ENCODE measurements at places on chromosomes 7 and 10. TPM values are rescaled to one million over a fixed set of nuclear protein-coding genes. Genes with fewer than 3 reads are reported as not detected.

GRCh38 chr7:27251136-27251651, 8.6 kb downstream of the EVX1 start:
- no peak for DNase-seq

GRCh38 chr10:43595739-43596298, 10.4 kb upstream of the ZNF485 start:
- DNase-seq, result no peak

- DNase-seq, result no peak
These were observed 54.5 kb upstream of the OPALIN start for GRCh38 chr10:96413151-96413787.

KNDC1 gene
- total RNA-seq, result 0.16 TPM

GLI3 gene
- 15.9 TPM for total RNA-seq

GPER1 gene
- 3.7 TPM for total RNA-seq

DNA sequence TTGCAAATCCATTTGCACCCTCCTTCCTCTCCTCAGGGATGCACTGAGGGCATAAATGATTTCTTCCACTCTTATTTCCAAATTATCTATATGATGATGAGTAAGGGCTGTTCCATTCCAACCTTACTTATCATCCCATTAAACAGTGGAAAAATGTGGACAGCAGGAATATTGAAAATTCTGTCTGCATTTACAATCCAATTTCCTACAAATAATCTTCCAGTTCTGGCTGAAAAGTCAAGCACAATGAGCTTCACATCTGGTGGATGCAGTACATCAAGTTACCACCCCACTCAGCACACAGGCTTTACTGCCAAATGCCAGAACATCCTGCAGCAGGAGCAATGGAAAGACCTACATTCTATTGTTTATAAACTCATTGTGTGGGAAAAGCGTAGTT, 345.0 kb upstream of the STEAP1 start:
- no peak for DNase-seq

DNA sequence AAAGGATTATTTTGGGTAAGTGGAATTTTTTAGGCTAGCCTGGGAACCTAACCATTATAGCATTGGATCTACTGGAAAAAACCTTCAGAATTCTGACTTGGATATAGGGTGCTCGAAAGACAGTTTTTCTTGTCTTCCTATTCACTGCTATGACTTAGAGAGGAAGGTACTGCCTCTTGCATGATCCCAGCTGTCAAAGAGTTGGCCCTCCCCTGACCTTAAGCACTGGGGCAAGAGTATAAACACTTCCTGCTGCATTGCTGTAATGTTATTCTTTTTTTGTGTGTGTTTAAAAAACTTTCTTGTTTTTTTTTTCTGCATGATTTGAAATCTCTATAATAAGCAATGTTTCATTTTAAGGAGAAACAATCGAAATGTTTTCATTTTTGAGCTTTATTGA, 113.0 kb downstream of the LRMDA start:
- no peak for DNase-seq

GRCh38 chr10:28743576-28743975, 66.3 kb downstream of the BAMBI start:
- DNase-seq, result no peak

- DNase-seq, result no peak
These were observed 362.5 kb upstream of the PCDH15 start for GRCh38 chr10:55163388-55163979.

GRID1 gene
- total RNA-seq, result 3.2 TPM

ASB10 gene
- total RNA-seq, result not detected

COL17A1 gene
- 1.7 TPM for total RNA-seq

CTTNBP2 gene
- total RNA-seq, result 15.1 TPM

HIP1 gene
- total RNA-seq, result 24.9 TPM

CHST3 gene
- total RNA-seq, result 27.9 TPM

- DNase-seq, result no peak
These were observed 39.8 kb downstream of the CDC123 start for GRCh38 chr10:12235796-12236195.

CLRN3 gene
- total RNA-seq, result not detected

GRCh38 chr7:139543801-139544603, 20.5 kb downstream of the CLEC2L start:
- no peak for DNase-seq

DNA sequence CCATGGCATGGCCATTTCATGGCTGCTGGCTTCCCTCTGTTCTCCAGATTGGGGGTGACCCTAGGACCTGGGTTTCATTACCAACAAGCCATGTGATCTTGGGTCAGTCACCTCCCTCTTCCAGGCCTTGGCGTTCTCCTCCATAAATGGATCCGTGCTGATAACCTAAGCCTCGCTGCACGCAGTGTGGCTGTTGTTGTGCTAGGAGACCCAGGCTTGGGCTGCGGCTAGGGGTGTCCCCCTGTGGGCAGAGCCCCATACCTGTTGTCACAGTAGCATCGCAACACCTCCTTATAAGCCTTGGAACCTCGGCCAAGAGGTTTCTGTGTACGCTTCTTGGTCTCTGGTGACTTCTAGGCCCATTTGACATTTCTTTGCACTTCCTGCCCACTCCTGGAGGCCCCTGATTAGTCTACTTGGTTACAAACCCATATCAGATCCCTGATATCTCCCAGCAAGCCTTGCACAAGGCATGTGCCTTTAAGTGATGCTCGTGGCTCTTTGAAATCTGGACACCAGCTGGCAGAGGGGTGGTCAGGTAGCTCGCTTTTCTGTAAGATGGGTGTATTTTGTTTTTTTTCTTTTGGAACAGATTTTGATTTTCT, 23.6 kb downstream of the ZMIZ1 start:
- no peak for DNase-seq

BLNK gene
- total RNA-seq, result 2.1 TPM

ZNF853 gene
- total RNA-seq, result 4.1 TPM

GRCh38 chr7:103630318-103630717, 184.3 kb upstream of the SLC26A5 start:
- no peak for DNase-seq

GRCh38 chr10:72328829-72329204, 25.9 kb downstream of the DNAJB12 start:
- DNase-seq, result no peak

GATAD1 gene
- 37.0 TPM for total RNA-seq

HYAL4 gene
- not detected for total RNA-seq

DNA sequence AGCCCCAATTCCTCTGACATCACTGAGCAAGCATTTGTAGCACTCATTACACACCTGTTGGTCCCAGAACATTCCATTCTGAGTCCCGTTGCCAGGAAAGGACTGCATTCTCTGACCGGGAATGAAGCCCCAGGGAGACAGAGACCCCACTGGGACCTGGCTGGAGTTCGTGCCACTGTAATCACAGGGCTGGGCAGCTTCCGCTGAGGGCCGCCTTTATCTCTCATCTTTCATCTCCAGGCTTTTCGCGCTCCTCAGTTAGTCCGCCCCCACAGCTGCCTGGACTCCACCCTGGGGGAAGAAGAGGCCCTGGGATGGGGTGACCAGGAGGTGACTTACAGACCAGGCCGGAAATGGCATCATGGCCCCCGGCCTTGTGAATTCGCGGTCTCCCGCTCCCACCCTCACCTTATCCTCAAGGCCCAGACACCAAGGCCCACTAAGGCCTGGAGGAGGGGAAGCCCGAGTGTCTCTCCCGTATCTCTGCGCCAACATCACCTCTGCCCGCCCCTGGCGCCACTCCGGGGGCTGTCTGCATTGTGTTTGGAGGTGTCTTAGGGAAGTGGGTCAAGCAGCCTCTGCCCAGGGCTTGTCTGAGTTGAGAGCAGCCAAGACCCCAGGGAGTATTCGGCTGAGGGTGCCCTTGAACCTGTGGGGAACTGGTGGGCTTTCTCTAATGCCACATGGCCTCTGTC, 75.4 kb downstream of the PROSER2 start:
- DNase-seq, result no peak

GRCh38 chr10:11551916-11552602, 59.4 kb downstream of the USP6NL start:
- no peak for DNase-seq

GRCh38 chr7:85133560-85133959, 53.3 kb downstream of the SEMA3D start:
- DNase-seq, result no peak

IFIT1B gene
- total RNA-seq, result not detected

DNA sequence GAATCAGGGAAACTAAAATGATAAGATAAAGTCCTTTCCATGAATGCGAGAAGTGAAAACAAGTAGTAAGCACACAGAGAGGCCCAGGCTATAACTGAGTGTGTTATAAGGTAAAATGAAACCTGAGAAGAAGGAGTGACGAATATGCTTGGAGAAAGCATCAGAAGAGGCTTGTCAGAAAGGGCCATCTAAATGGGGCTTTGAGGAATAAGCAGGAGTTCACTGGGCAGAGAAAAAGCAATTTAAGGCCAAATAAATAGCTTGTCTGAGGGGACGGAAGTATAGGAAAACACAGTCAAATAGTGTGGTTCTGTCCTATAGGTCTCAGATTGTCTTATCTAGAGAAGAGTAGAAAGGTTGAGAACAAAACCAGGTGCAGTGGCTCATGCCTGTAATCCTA, 59.6 kb upstream of the GSDME start:
- no peak for DNase-seq

DNA sequence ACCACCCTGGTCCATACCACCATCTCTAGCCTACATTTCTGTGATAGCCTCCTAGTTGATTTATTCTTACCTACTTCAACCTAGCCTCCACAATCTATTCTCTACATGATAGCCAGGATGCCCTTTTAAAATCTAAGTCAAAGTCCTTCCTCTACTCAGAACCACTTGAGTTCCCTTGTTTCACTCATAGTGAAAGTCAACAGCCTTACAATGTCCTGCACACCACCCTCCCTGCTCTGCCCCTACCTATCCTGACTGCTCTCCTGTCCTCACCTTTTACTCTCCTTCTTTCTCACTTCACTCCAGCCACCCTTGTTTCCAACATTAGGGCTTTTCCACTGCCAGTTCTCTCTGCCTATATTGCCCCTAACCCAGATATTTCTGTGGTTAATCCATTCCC, 146.7 kb downstream of the GRM3 start:
- no peak for DNase-seq

DNA sequence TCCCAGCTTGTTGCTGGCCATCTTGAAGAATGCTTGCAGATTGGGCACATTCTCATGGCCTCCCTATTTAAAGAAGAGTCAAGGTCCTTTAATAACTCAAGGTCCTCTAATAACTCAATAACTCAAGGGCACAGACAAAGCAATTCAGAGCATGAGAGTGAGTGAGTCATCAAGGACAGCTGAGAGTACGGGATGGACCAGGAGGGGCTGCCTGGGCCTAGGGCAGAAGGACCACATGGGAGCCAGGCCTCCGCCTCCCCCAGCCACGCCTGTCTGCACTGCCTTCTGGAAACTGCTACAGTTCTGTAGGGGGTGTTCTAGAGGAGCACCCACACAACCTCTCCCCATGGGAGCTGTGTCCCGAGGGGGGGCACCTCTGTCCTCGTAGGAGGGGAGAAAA, 48.9 kb downstream of the ZNF503 start:
- DNase-seq, result no peak

GRCh38 chr10:3931224-3931623, 146.2 kb upstream of the KLF6 start:
- DNase-seq, result no peak

Data from omental fat pad (tissue), 4 donors.